SK-N-SH treated with all-trans-retinoic acid at 6 μM for 48 hours (cell line): ENCODE measurements at places on chromosomes 5 and 9.
A peak's percentile ranks its signal among the peaks of the same experiment; 100 is the strongest.

DNA sequence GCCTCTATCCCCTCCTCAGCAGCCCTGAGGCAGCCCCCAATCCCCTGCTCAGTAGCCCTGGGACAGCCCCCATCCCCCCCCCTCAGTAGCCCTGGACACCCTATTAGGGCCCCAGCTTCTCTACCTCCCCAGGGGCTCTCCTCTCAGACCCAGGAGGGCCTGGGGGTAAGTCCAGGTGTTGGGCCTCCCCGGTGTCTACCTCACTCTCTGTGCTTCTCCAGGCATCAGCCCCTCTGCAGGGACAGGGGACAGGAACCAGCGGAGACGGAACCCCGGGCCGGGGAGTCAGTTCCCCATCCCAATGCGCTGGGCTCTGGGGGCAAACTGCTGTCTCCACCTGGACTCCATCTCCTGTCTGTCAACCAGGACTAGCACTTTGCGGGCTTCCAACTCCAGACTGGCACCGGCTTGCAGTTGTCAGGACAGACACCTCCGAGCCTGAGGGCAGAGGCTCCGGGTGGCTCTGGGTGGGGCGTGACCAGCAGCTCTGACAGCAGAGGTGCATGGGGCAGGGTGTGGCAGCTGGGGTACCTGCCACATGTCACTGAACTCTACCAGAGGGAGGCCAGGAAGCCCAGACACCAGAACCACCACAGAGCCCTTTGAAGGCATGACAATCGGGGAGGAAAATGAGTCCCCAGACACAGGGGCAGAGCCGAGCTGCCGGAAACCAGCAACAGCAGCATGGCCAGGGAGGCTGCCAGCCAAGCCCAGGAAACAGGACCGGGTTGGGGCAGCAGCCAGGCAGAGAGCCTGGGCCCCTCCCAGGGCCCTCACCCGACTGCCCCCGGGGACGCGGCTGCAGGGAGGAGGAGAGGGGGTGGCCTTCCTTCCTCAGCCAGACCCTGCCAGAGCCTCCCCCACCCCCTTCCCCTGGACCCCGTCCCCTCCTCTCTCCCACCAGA, 17.7 kb upstream of the UBAC1 start:
- ATAC-seq = peak; percentile 55

DNA sequence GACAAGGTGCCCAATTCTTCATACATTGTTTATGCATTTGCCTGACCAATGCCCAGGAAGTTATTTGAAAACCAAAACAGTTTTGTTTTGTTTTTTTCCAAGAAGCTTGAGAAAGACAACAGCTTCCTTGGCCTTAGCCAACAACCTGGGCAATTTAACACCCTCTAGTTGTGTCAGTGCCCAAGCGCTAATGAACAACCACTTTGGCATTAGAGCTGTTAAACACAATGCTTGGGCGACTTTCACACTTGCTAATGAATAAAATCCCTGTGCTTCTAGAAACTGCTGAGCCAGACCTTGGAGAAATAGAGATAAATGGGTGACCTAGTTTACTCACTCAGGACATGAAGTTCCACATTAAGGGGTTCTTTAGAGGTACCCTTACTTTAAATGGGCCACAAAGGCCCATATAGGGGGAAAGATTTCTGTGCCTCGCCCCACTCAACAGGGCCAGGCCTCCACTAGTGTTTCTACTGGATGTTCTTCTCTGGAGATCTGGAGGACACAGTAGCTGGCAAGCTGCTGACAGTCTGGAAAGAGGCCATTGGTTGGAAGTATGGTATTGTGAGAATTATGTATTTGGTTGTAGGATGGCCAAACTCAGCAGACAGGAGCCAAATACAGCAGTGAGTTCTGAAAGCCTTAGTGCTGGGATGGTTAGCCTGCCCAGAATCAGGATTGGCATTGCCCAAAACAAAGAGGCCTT, 179.8 kb downstream of the DOCK8 start:
- ATAC-seq = no peak

DNA sequence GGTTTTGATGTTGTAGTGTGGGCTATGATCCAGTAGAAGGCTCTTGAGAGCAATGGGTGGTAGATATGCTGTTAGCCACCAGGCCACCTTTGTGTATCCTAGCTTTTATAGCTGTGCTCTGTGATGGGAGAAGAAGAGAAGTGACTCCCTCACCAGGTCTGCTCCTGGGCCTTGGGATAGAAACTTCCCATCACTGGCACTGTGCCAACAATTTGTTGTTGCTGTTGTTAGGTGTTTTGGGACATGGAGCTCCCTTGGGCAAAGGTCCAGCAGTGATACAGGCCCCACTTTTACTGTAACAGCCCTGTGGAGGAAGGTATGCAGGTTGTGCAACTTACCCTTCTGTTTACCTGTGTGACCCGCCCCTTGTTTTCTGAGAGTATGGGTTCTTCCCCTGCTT, 570.9 kb upstream of the GRIN3A start:
- no peak for ATAC-seq

DNA sequence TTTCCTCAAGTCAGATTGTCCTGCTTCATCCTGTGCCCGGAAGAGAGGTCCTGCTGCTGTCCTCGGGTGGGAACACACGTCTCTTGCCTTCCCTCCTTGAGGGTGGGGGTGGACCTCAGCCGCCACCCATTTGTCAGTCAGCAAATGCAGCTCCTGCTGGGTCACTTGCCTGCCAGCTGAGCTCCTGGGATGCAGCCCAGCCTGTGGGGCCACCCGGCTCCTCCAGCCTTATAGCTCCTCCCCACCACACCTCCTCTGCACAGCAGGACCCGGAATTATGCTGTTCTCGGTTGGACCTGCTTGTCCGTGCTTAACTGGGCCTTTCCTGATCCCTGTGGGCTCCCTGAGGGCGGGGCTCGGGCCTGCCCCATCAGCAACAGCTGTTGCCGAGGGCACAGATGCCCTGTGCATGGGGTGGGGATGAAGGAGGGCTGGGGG, 52.7 kb downstream of the RXRA start:
- ATAC-seq = no peak

- ATAC-seq = no peak
These were observed 12.2 kb downstream of the HSPA4 start for GRCh38 chr5:133063965-133064364.

DNA sequence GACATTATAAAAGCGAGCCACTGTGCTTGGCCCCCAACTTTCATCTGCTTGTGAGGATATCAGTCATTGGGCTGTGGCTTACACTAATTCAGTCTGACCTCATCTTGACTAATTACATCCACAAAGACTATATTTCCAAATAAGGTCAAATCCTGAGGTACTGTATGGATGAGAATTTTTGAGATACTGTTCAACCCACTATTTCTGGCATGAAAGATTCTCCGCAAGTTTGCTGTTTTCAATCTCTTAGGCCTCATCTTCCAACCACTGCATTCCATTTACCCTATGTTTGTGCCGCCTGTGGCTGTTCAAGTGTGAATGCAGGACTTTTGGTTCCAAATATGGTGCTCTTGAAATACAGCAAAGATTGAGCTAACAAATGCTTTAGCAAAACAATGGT, 400.9 kb upstream of the SGCD start:
- ATAC-seq = no peak

- ATAC-seq = no peak
These were observed 13.8 kb downstream of the PTGES2 start for GRCh38 chr9:128113526-128114325.

DNA sequence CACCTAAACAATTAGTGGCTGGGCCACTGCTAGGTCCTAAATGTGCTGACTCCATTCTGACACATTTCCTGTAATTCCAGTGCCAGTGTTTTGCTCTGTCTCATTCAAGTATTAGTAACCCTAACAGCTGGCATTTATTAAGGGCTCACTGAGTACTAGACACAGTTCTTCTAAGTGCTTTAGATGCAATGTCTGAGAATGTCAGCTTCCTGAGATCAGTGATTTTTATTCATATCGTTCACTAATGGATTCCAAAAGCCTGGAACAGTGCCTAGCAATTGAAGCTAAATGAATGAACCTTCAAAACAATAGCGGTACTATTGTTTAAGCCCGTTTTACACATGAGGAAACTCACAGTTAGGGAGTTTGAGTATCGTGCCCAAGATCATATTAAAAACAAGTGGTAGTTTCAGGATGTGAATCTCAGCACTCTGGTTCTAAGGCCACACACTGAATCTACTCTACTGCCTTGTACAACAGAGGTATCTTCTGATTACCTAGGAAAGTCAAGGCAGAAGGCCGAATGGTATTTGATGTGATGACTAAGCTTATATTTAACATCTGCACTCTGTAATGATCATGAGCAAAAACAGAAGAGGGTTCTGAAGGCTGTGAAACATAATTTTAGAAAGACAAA, 304.0 kb downstream of the PJA2 start:
- ATAC-seq = peak; percentile 97

GRCh38 chr5:167271511-167271910, 1019.9 kb upstream of the WWC1 start:
- no peak for ATAC-seq

DNA sequence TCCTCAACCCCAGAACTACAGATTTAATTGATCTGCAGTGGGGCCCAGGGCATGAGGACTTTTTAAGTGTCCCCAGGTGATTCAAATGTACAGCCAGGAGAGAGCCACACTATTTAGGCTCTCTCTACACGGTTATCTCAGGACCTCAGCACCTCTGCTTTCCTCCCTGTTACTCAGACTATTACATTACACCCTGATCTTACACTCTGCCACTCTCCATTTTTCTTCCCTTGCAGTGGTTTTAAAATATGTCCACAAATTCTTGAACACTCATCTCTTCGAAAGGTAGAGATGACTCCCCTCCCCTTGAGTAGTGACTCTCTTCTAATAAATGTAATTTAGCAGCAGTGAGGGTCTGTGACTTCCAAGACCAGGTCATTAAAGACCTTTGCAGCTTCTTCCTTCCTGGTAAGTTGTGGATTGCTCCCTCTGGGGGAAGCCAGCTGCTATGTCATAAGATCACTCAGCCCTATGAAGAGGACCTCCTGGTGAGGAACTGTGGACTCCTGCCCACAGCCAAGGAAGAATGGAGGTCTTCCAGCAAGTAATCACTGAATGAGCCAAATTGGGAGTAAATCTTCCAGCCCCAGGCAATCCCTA, 87.5 kb upstream of the SSBP2 start:
- ATAC-seq = peak; percentile 83

DNA sequence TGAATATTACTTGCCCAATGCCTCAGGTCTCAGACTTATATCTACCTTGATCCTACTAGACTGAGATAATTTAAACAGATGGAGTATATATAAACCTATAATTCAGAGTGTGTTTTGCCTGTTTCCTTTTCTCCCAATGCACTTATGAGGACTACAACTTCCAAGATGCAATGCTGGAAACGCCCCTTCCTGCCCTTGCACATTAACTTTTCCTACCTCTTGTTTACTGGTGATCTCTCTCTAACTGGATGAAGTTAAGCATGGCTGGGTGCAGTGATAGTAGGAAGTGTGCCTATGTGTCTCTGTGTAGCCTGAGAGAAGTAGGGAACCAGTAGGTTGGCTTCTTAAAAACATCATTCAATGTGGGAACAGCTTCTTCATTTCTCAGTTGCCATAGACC, 115.2 kb downstream of the SVEP1 start:
- no peak for ATAC-seq

DNA sequence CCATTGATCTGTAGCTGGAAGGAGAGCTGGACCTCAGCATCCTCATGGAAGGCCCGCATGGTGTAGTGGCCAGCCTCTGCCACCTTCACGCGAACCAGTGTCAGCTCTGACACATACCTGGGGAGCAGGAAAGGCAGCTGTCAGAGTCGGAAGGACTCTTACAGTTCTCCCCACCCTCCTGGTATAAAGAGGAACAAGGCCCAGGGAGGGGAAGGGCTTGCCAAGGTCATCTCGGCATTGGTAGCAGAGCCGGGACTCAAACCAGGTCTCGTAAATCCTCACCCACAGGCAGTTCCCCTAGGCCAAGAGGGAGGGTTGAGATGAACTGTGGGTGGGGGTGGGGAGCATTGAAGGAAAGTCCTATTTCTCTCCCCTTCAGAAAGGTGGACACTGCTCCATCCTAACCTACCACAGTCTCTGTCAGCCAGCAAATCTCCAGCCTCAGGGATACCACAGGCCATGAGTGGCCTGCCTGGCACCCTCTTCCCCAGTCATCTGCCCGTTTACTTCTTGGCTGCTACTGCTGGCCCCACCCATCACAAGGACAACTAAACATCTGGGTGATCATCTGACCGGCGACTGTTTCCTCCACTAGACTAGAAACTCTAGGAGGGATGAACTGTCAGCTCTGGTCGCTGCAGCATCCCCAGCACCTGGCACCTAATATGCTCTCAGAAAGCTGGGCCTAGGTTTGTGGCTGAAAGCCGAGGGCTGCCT, 23.5 kb downstream of the PDGFRB start:
- ATAC-seq = no peak
